ENCODE measurements at places on chromosomes 2 and 18.

GRCh38 chr18:77067291-77068061 lies 65.1 kb downstream of the MBP start:
- no peak for DNase-seq

DNA sequence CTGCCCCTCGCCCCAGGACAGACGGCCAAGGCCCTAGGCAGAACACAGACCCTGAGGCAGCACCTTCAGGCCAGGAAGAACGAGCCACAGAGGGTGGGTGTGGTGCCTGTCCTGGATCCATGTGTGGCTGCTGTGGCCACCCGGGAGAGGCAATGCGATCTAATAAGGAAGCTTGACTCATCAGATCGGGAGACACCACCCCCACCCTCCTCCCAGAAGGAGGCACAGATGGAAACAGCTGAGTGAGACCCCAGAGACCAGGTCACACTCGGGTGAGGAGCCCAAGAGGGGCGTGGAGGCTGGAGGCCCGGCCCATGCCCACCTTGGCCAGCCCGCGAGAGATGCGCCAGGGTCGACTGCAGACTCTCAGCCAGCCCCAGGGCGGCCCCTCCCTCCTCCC lies 20.3 kb downstream of the KCNG2 start:
- DNase-seq: no peak

DNA sequence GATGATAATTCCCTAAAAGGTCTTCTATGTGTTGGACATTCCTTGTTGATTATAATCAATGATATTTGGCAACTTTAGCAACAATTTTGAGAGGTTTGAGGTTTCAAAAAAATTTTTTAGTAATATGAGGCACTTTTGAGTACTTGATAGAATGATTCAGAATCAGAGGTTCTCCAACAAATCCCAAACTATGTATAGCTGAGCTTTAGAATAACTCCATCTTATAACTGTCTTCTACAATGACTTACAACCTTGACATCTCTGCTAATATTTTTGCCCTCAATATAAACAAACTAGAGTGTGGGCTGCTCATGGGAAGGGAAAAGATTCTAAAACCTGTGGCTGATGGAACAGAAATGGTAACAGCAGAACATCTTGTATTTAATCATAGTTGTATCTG lies 21.5 kb upstream of the SERPINB7 start:
- no peak for DNase-seq

DNA sequence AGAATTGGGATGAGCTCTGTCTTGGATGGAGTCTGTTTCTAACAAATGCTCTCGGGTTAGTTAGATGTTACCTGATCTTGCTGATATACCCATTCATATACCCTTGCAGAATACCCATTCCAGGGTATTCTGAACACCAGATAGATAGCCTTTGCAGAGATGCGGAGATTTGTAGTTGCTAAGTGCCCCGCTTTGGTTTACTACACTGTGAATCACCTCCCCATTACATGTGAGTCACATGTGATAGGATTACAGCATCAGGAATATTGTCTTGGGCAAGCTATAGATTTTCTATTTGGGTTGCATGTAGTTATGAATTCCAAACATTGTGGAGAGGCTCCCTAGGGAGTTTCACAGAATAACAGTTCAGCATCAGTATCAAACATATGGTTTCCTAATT lies 3.8 kb downstream of the VSNL1 start:
- DNase-seq: no peak

DNA sequence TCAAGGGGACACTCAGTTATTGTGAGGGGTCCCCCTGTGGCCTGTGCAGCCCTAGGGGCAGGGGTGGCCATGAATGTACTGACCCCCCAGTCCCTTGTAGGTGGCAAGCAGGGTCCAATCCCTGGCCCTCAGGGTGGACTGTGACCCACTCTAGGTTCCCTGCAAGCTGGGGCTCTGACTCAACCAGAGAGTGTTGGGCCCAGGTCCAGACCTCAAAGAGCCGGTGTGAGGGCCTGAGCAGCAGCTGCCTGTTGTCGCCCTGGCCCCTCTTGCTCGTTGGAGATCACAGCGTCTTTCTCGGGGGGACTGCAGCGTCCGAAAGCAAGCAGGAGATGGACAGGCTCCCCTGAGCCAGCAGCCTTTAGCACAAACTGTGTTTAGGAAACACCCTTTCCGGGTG lies 66.8 kb upstream of the ATG16L1 start:
- no peak for DNase-seq

- DNase-seq: no peak
These were observed 13.2 kb downstream of the PIKFYVE start for GRCh38 chr2:208279236-208279635.

DNA sequence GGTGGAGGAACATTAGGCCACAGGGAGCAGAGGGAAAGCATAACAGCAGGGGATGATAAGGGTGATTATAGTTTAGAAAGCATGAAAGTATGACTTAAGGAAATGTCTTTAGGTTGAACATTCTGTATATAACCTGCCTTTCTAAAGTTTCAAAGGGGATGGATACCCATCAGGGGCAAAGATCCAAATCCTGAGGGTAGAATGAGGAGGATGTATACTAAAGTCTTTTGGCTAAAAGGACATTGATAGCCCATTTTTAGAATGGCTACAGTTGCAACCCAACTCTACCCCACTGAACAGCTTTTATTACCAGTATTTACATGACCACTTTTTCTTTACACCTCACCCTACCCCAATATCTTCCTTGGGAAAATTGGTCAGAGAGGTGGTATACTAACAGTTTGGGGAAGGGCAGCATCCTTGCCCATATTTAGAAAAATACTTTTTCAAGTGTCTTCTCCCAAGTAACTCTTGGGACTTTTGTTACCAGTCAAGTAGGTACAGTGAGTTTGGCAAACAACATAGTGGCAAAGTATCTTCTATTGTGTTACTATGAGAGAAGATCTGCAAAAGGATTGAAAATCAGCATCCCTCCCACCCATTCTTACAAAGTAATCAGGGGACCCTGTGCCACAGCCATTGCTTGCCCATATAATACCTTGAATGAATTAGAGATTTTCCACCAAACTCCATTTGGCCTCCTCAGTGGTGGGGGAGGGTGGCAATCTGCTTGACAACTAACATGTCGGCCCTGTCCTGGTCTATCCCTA lies 8.3 kb downstream of the MAT2A start:
- no peak for DNase-seq

GRCh38 chr2:105610576-105611332 lies 134.0 kb upstream of the NCK2 start:
- no peak for DNase-seq

- DNase-seq: no peak
These were observed 3.5 kb upstream of the CYS1 start for GRCh38 chr2:10083692-10084211.

- DNase-seq: no peak
These were observed 24.1 kb upstream of the RAMP1 start for GRCh38 chr2:237835372-237835771.

GRCh38 chr2:97932975-97933662 lies 62.6 kb downstream of the TMEM131 start:
- DNase-seq: no peak

DNA sequence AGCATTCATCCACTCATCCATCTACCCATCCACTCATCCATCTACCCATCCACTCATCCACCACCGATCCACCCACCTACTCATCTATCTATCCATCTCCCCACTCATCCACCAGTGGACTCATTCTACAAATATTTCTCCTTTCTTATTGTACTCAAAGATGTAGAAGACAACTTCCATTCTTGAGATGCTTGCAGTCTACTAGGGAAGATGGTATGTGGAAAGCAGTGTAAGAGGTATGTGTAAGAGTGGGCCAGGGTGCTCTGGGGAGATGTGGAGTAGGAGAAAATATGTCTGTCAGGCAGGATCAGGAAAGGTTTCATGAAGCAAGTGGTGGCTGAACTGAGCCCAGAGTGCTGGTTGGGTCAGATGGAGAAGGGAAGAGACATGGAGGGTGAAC lies 150.8 kb downstream of the CELF4 start:
- no peak for DNase-seq

DNA sequence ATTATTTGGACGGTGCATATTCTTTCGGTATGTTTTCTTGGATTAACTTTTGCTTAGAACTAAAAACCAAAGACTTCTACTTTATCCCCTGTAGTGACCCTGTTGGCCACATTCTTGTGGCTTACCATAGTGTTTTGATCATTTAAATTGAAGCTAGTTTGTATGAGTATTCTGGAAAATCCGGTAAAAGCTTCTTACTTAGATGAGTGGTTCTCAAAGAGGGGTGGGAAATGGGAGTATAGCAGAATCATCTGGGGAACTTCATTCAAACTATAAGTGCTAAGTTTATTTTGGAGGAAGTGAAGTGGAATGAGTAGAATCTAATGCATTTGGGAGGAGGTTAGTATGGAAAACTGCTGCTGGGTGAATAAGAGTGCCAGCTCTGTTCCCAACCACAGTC lies 3.8 kb downstream of the PPP1CB start:
- no peak for DNase-seq

- no peak for DNase-seq
These were observed 135.0 kb upstream of the ALKAL2 start for GRCh38 chr2:422676-423435.

DNA sequence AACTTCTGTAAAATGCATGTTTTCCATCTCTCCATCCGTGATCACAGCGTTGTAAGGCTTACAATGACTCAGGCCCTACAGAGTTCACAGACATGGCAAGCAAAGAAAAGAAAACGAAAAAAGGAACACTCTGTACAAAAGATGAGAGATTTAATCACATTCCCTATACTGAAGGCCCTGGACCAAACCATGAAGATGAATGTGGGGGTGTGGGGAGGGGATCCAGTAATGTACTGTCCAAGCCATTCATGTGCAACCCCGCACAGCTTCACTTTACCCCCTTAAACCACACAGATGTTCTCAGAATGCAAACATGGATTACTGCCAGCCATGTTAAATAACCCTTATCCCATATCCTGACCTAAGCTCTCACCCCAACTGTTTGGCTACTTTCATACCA lies 391.1 kb downstream of the NCKAP5 start:
- no peak for DNase-seq

- DNase-seq: no peak
These were observed 88.1 kb upstream of the SLC8A1 start for GRCh38 chr2:40540026-40540425.

GRCh38 chr2:20687260-20687832 lies 20.4 kb downstream of the GDF7 start:
- DNase-seq: no peak

DNA sequence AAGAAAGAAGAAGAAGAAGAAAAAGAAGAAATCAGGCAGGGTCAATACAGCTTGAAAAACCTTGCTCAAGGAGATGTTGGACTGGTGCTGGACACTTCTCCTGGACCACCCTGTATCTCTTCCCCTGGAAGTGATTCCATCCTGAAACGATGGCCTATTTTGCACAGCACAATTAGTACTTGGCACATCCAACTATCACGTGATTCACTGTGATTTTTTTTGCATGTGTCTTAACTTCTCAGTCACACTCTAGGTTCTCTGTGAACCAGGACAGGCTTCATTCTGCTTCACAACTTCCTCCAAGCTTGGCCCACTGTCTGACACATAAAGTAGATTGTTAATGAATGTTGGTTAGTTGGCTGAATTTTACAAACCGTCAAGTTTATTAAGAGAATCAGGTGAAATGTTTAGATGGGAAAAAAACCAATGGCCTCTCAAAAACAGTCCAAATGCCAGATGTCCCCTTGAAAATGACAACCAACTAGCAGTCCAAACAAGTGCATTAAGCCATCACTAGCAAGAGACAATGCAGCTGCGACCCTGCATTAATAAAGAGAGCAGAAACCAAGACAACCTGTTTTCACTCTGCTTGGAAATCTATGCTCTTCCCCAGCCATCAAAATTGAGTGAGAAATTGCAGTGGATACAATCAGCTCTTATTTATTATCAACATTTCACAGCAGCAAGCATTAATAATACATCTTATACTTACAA lies 300.0 kb upstream of the CHAC2 start:
- no peak for DNase-seq

DNA sequence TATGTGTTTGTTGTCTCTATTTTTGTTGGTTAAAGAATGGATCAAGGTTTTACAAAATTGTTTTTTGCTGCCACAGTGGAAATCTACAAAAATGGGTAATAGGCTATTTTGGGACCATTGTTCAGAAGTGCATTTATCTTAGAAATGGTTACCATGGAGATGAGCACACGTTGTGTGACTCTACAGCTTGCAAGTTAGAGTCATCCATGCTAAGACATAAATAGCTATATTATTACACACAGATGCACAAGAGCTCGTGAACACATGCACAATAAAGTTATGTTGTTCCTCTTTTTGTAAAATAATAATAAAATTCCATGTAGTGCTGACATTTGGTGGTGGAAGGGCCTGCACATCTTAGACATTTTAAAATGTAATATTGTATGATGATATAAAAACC lies 15.5 kb upstream of the DUSP19 start:
- DNase-seq: no peak

- DNase-seq: no peak
These were observed 209.5 kb downstream of the PIEZO2 start for GRCh38 chr18:10939822-10940221.

DNA sequence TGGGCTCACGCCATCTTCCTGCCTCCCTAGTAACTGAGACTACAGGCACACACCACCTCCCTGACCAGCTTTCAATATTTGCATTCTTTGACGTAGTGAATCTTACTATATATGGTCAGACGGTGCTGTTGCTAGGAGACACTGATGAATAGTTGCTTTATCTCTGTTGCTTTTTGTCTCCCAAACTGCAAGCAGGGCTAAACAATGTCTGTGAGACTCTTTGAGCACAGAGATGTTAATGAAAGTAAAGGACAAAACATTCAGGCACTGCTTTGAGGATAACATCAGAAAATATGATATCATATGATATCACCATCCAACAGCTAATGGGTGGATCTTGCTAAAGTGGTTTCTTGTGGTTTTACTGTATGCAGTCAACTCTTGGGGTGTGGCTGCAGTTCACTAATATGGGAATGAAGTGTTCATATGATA lies 43.0 kb downstream of the EMILIN2 start:
- no peak for DNase-seq

GRCh38 chr2:72999729-73000725 lies 71.5 kb downstream of the SFXN5 start:
- DNase-seq: no peak

DNA sequence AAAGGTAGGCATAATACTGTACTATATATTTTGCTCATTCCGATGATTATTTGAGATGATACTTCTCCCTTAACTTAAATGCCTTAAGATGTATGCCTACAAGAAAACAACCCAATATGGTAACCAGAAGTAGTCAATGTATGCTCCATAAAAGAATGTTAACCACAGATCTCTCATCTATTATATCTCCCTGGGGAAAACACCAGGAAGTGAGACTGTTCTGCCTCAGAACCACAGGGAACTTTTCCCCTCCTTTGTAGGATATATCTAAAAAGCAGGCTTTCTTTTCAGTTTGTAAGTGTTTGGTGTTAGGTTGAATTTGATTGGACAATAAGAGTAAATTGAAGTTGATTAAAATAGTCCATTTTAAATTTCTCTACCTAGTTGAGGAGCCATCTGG lies 1160.5 kb upstream of the NXPH2 start:
- DNase-seq: no peak

Data from substantia nigra (tissue), 51 donors.